ENCODE measurements at places on chromosomes 1 and 21.

GRCh38 chr1:21237446-21238088 is 52.7 kb downstream of the ECE1 start:
- no peak for DNase-seq

- no peak for DNase-seq
These were observed 45.9 kb downstream of the KIAA0319L start for GRCh38 chr1:35511305-35511704.

GRCh38 chr1:41431490-41432350 is 52.8 kb downstream of the EDN2 start:
- DNase-seq, result no peak

DNA sequence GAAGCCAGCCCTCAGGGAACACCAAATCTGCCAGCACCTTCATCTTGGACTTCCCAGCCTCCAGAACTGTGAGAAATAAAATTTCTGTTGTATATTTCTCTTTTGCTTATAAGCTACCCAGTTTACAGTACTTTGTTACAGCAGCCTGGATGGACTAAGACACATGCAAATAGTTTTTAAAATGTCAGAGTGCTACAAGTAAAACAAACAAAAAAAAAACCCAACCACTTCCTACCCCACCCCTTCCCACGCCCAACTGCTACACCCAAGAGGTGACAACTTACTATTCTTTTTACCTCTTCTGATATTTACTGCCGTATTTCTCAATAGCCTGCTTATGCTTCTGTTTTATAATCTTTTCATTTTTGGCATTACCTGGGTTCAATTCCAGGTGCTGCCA is 8.6 kb upstream of the SPSB1 start:
- DNase-seq, result no peak

DNA sequence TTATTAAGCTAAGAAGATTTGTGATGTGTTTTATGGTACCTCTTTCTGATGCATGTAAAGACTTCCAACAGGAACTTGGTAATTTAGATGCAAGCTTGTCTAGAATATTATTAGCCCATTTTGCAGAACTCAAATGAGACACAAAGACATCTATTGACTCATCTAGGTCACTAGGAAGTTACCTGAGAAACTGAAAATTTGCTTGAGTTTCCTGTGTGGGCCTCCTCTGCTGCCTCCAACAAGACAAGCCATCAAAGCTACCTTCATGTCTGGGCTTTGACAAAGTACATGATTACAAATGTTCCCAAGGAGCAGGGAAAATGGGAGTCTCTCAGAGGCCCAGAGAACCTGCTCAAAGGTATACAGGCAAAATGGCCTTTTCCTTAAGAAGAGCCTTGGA is 5.6 kb downstream of the RUNX1 start:
- no peak for DNase-seq

GRCh38 chr1:81358151-81358550 is 442.6 kb upstream of the ADGRL2 start:
- no peak for DNase-seq

DNA sequence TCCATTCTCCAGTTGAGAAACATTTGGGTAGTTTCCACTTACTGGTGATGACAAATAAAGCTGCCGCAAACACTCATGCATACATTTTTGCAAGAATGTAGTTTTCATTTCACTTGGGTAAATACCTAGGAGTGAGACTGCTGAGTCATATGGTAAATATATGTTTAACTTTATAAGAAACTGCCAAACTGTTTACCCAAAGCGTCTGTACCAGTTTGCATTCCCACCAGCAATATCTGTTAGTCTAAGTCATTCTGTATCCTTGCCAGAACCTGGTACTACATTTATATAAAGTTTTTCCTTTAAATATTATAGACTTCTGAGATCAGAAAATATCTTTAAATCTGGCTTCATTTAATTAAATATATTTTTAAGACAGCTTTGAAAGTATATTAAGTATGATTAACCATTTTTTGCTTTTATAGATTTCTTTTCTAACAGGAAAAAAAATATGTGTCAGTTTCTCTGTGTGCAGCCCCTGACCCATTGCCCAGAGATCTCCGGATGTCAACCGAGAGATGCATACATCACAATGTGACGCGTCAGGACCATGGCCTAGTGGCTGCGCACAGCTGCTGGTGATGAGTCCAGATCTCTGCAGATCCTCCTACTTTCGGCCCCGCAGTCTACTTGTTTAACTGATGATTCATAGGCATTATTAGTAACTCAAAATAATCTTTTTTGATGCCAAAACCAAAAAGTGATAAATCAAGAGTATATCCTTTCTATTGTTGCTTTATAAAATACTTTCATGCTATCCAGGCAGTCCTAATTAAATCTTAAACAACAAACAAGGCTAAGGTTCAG is 227.1 kb upstream of the MAP1LC3C start:
- no peak for DNase-seq

DNA sequence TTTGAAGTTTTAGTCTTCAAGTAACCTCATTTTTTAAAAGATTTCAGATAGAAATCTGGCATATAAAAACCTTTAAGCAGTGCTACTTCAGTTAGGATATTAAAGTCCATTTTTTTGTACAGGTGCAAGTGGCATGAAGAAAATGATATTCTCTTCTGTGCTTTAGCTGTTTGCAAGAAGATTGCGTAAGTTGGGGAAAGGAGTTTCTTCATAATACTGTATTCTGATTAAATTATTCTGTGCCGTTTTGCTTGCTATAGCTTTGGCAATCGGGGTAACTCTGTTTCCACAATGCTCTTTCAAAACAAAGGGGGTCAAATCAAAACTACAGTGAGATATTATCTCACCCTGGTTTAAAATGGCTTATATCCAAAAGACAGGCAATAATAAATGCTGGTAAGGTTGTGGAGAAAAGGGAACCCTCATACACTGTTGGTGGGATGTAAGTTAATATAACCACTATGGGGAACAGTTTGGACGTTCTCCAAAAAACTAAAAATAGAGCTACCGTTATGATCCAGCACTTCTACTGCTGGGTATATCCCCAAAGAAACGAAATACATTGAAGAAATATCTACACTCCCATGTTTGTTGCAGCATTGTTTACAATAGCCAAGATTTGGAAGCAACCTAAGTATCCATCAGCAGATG is 27.1 kb downstream of the MAEL start:
- no peak for DNase-seq

DNA sequence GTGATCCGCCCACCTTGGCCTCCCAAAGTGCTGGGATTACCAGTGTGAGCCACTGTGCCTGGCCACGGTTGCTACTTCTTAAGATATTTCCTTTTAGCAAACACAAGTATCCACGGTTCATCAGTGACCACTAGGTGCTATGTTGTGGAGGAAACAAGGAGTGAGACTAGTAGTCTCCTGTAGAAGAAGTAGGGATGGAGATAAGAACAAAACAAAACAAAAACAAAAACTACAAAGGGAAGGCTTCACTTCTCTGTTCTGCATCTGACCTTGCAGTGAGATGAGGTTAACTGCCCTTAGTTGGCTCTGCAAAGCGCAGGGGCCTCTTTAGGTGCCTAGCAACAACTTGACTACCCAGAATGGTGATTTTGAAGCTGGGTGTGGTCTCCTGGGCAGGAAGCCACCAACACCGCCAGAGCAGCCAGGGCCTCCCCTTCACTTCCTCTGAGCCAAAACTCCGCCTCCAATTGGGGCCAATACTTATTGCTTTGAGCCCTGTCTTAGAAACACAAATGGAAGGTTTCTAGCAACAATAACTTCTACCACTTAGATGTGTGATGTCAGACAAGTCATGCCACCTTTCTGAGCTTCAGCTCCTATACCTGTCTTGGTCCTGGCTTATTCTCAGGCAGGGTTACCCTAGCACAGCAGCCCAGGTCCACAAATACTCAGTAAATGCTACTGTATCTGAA is 12.8 kb upstream of the CDC42 start:
- DNase-seq, result peak; percentile 73

DNA sequence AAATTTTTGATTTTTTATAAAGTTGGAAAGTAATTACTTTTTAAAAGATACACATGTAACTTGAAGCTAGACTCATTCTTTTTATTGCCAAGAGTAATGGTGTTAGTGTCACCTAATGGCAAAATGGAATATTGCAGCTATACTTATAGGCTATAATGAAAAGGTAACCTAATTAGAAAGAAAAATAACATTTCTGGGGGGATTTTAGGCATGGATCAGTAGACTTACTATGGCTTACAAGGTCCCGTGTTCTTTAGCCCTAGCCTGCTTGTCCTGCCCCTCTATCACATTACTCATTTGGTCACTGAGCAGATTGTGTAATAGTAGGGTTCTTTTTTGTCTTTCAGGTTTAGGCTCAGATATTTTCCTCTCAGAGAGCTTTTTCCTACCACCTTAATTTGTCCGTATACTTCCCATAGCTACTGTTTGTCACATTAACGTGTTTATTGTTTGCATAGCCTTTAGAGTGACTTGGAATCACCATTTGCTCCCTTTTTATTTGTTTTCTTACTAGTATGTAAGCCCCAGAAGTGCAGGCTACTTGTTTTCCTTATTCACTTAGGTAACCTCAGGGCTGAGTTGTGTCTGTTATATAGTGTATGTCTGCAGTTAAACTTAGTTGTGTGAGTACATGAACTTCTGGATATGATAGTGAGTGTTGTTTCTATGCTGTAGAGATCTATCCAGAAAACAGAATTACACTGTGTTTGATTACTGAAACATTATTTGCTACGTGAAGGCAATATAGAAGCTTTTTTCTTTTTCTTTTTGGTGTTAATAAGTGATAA is 58.7 kb downstream of the RABGAP1L start:
- no peak for DNase-seq

GRCh38 chr1:66757722-66758240 is 5.5 kb downstream of the DYNLT5 start:
- no peak for DNase-seq

DNA sequence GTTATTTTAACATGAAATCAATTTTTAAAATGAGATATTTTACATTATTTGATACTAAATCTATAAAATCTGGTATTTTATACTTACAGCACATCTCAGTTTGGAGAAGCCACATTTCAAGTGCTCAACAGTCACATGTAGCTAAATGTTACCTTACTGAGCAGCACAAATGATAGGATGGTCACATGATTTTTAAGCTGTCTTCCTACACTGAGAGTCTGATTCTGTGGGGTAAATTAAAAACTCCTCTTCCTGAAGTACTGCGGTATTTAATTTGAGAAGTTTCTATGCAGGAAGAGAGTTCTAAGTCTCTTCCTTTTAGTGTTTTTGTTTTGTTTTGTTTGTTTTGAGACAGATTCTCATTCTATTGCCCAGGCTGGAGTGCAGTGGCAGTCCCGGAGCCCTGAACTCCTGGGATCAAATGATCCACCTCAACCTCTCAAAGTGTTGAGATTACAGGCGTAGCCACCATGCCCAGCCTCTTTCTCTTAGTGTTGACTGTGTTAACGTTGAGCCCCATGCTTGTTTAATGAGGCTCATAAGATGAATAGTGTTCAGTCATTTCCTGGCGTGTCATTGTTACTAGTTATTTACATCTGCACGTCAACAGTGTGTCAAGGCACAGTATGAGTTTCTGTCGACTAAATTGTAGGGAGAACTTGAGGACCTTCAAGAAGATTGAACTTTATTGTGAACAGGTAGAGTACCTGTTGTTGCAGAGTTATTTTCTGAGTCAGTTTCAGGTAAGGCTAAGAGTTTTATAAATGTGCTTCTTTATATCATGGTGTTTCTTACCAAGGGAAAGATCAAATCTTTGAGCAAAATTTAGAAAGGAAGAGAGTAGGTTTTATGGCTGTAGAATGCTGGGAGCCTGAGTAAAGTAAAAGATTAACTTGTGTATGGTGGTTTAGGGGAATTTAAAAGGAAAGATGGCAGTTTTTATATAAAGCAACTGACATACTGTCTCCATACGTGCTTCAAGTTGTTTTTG is 3.3 kb downstream of the CNST start:
- DNase-seq, result no peak

DNA sequence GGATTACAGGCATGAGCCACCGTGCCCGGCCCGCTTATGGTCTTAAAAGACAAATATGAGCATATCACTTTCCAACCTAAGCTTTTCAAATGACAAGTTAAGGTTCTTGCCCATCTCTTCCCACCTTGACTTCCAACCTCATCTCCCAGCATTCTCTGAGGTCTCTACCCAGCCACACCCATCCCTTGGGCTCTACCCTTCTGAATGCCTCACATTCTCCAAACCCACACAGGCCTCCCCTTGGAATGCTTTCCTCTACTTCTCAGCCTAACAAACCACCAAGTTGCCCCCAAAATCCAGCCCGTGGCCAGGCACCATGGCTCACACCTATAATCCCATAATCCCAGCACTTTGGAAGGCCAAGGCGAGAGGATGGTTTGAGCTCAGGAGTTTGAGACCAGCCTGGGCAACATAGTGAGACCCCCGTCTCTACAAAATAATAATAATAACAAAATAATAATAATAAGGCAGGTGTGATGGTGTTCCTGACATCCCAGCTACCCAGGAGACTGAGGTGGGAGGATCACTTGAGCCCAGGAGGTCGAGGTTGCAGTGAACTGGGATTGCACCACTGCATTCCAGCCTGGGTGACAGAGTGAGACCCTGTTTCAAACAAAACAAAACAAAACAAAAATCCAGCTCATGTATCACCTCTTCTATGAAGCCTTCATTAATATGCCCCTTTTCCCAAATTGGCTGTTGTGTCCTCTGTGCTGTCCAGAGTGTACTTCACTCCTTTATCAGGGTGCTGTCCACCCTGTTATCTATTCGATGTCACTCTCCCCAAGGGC is 11.2 kb downstream of the DCST2 start:
- DNase-seq, result no peak

GRCh38 chr1:56065729-56066128 is 513.6 kb downstream of the PLPP3 start:
- no peak for DNase-seq

GRCh38 chr1:152459596-152460528 is 45.8 kb upstream of the CRNN start:
- DNase-seq, result peak; percentile 76

DNA sequence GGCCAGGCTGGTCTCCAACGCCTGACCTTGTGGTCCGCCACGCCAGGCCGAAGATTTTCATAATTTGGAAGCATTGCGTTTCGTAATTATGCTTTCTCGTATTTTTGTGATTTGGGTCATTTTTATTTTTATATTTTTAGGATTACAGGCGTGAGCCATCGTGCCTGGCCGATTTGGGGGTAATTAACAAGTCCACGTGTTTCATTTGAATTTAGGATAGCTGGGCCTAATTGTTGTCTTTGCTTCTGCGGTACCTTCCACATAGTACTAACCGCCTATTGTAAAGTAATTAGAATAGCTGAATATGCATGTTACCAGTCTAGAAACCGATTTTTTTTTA is 1.0 kb downstream of the RCC1 start:
- no peak for DNase-seq

DNA sequence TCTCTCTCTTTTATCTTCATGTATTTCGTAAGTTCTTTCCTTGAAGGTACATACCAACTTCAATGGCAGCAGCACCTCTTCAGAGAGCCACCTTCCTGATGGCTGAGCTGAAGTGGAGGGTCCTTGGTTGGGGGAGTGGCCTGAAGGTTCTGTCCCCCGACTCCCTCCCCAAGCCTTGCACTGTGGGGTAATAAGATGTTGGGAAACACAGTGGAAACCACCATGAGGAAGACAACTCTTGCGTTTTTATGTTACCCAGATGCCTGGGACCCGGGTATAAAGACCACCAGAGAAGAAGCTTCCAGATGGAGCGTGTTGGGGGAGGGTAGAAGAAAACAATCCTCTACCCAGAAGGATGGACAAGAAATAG is 794 bp downstream of the KRTAP12-3 start:
- DNase-seq, result no peak

GRCh38 chr1:119721896-119722295 is 10.2 kb downstream of the PHGDH start:
- no peak for DNase-seq

GRCh38 chr1:156086256-156086662 is 4.0 kb upstream of the MEX3A start:
- DNase-seq, result no peak

- DNase-seq, result no peak
These were observed 208.9 kb downstream of the PBX1 start for GRCh38 chr1:164767752-164768402.
